ENCODE measurements at places on chromosomes 2 and 18.

GRCh38 chr2:174874085-174874484 is 109.8 kb upstream of the CHRNA1 start:
- no peak for DNase-seq

DNA sequence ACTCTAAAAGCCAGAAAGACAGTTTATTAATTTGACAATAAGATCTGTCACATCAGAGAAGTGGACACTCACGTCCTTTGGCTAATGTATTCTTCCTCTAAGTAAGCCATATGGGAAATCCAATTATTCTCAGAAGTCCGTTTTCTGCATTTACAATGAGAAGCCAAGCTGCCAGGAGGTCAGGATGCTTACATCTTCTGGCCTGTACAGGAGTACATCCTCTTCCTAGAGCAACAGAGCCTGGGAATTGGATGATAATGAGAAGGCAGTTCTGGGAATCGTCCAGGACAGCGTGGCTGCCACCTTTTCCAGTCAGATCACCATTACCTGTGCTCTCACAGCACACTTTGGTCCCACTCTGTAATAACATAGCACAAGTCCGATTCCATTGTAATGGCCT is 5.2 kb downstream of the RAPGEF4 start:
- no peak for DNase-seq

DNA sequence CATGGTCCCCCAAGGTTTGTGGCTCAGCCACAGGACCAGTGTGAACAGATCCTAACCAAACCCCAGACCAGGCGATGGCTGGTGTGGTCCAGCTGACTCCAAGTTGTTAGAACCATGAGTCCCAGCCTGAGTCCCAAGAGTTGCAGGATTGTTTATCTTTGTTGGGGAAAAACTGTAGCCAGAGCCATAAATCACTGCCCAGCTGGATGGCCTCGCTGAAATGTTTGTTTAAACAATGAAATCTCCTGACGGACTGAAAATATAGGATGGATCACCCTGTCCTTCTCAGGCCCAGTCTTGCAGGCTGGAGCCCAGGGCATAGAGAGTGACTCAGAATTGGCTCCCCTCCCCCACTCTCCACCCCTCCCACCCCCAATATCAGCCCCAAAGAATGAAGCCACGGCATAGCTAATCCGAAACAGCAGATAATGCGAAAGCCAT is 36.4 kb downstream of the PKDCC start:
- DNase-seq: no peak

GRCh38 chr2:160490733-160491685 is 2.6 kb downstream of the RBMS1 start:
- DNase-seq: no peak

DNA sequence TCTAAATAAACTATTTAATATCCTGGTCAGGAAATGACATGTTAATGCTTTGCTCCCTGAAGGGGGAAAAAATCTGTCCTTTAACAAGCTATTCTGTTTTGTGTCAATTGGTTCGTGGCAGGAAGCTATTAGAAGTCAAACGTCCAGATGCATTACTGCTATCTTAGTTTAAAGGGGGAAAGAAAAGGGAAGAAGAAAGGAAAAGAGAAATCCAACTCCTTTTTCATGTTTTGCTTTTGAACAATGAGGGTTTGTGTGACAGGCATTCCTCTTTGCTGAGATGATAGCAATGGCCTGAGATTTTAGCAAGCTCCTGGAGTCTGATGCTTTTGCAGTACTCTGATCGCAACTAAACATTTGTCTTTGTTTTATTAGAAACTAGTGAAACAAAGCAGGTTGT is 24.6 kb downstream of the TRIB2 start:
- DNase-seq: no peak

DNA sequence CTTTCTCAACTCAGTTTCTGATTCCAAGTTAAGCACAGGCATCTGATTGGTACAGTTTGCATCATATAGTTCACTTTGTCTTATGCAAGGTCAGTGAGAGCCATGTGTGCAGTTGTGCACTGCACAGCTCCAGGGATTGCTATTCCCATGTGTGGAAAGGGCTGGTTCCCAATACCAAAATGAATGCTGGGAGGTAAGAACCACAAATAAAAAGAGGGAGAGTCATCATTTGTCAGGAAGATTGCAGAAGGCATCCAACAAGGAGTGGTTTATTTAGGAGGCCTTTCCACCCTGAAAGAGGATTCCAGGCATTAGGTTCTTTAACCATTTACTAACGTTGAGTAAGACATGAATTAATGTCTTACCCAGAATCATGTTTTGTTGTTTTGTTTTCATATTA is 141.2 kb upstream of the ST6GAL2 start:
- no peak for DNase-seq

DNA sequence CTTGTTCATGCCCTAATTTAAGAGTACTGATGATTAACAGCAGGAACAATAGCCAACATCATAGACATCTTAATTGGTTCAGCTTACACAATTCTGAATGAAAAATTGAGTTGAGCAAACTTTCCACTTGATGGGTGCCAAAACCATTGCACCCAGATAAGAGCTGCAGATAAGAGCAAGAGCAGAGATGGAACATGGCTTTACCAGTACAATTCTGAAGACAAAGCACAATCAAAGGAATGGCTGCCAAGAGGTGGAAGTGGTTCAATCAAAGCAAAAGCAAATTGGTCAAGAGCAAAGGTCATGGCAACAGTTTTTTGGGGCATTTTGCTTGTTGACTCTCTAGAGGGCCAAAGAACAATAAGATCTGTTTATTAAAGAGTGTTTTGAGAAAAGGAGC is 65.6 kb upstream of the ATP5MC3 start:
- no peak for DNase-seq

GRCh38 chr2:205845446-205845845 is 163.1 kb downstream of the NRP2 start:
- DNase-seq: no peak

DNA sequence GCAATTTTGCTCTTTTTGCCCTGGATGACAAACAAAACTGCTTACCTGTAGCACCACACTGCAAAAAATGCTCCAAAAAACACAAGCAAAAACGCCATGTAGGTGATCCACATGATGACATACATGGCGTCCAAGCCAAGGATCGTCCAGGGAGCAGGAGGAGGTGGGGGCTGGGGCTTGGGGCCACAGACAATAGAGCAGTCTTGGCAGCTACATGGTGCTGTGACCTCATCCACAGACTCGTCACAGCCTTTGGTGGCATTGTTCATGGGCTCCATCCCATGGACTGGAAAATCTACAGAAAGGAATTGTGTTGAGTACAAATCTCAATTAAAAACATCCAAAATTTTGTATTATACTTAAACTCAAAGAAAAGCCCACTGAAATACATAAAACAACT is 26.1 kb downstream of the NPC1 start:
- DNase-seq: no peak

DNA sequence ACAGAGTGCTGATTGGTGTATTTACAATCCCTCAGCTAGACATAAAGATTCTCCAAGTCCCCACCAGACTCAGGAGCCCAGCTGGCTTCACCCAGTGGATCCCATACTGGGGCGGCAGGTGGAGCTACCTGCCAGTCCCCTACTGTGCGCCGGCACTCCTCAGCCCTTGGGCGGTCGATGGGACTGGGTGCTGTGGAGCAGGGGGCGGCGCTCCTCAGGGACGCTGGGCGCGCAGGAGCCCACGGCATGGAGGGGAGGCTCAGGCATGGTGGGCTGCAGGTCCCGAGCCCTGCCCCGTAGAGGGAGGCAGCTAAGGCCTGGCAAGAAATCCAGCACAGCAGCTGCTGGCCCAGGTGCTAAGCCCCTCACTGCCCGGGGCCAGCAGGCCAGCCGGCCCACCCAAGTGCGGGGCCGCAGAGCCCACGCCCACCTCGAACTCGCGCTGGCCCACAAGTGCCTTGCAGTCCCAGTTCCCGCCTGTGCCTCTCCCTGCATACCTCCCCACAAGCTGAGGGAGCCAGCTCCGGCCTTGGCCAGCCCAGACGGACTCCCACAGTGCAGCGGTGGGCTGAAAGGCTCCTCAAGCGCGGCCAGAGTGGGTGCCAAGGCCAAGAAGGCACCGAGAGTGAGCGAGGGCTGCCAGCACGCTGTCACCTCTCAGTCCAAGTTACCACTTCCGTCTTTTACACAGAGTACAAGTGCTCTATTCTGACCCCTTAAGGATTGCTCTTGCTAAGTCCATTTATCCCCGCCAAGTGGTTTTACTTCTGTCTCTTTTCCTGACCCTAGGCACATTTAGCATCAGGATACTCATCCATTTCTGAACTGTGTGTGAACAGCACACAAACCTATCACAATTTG is 1.7 kb upstream of the RPE start:
- no peak for DNase-seq

DNA sequence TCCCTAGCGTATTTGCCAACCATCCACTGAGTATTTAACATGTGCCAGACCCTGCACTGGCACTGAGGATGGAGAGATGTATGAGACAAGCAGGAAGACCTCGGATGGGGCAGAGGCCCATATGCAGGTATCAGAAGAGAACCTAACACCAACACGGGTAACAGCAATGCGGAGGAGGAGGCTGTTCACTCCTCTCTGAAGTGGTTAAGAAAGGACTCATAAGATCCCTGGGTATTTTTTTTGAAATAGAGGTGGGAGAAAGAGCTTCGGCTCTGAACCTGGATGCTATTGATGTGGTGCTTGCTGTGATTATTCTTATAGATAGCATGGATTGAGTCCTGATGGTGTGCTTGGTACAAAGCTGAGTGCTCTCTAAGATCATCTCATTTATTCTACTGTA is 418.3 kb downstream of the LPIN1 start:
- no peak for DNase-seq

DNA sequence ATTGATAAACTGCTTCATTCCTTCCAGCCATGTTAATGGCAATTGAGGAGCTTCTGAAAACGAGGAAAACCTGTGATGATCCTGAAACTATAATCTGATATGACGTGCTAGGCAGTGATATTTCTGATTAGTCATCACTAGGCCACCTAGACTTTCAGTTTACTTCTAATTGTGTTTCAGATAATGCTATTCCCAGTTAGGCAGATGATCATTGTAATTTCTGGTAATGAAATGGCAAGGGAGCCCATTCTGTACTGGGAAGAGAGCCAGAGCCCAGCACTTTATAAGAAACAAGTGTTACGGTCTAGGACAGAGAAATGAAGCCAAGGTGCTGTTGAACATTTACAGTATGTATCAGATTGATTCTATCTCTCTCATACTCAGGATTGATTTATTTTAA is 106.2 kb downstream of the CPO start:
- no peak for DNase-seq

GRCh38 chr2:131093696-131094462 is 619 bp upstream of the FAM168B start:
- no peak for DNase-seq

DNA sequence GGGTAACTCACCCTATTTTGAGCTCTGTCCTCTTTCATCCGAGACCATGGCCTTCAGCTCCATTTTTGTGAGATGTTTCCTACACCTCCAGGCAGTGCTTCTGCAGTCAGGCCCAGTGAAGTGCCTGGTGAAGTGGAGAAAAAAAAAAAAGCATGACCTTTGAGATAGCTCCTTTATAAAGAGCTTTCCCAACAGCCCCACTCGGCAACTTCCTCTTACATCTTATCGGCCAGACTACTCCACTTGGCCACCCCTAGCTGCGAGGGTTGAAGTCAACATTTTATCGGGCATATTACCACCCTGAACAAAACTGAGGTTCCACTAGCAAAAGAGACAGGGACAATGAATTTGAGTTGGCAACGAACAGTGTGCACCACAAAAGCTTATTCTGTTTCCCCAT is 124.8 kb upstream of the RNF152 start:
- DNase-seq: no peak

- DNase-seq: no peak
These were observed 129.3 kb downstream of the HDAC4 start for GRCh38 chr2:239271471-239271870.

GRCh38 chr2:3479430-3480320 is 39.7 kb downstream of the ADI1 start:
- no peak for DNase-seq

Data from cerebellar nuclear complex (tissue), 1 donor.